ENCODE measurements at places on chromosomes 13 and 19.

GRCh38 chr19:34364462-34364829 is 550 bp upstream of the GPI start:
- DNase-seq = no peak

GRCh38 chr13:45630791-45631190 is 15.3 kb upstream of the ERICH6B start:
- DNase-seq = no peak

GRCh38 chr19:56504581-56504980 is 3.1 kb upstream of the ZNF471 start:
- DNase-seq = no peak

DNA sequence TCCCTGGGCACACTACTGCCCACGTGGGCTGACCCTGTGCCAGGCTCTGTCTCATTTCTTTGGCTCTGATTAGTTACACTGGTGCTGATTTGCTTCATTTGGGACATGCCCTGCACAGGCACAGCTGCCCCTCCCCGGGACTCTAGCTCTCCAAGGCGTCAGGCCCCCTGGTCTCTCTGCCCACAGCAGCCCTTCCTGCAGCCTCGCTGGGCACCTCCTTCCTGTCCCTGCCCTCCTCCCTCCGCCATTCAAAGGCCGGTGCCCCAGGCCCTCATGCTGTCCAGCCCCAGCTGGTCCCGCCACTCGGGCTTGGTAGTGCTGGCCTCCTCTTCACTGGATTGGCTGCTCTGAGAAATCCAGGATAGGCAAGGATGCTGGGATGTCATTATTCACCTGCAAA is 73.1 kb downstream of the ERICH6B start:
- DNase-seq = no peak

DNA sequence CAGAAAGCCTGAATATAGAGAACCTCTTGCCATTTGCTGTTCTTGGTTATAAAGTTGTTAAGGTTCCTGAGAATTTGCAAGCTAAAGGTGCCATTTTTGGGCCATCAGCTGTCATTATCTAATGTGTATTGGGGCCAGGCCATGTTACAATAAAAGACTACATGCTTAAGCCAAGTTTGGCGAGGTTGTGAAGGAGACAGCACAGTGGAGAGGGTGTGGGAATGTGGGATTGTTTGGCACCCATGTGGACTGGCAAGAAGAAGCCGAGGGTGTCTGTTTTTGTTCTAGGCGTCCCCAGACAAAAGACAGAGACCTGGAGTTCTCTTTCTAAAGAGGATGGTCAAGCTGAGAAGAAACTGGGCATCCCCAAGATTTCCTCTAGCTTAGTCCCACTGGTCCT is 64.7 kb downstream of the ZNF44 start:
- no peak for DNase-seq

- no peak for DNase-seq
Measured at GRCh38 chr13:91232716-91233115, 114.8 kb upstream of the MIR17HG start.

DNA sequence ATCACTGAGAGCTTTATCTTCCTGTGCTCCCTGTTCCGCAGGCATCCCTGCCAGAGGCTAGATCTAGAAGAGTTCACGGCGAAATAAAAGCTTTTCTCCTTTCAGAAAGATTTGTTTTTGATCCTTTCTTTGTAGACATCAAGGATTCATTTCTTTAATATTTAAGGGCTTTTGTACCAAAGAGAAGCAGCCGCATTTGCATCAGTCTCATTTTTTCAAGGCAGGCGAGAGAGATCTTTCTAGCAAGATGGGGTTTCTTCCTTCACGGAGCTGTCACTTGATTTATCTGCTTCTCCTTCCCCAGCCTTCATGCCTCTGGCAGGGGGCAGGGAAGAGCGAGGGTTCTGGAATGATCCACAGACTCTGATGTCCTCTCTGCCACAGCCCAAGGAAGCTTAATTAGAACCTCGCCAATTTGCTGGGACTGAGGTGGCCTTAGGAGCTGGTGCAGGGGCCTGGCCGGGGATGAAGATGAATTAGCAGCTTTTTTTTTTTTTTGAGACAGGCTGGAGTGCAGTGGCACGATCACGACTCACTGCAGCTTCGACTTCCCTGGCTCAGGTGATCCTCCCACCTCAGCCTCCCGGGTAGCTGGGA is 40.0 kb downstream of the PIN1 start:
- DNase-seq = no peak

- no peak for DNase-seq
Measured at GRCh38 chr19:44765033-44765948, 12.4 kb upstream of the CBLC start.

DNA sequence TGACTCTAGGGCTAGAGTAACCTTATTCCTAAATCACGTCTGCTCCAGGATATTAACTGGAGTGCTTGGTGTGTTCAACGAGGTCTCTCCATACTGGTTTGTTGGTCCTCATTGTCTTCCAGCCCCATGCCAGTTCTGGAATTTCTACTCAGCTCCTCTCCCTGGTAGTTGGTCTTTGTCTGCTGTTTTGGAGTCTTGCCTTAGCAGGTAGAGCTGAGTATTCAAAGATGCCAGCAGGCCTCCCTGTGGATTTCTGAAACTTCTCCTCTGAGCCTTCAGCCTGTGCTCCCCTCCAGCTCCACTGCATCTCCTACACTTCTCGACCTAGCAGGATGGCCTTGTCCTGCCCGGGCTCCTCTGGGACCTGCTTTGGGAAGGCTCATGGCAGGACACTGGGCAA is 25.5 kb downstream of the SOX1 start:
- no peak for DNase-seq
